Stimulated activated CD8-positive, alpha-beta memory T cell treated with anti-CD3 and anti-CD28 coated beads, Interleukin-4, amount 100 ng/mL, for 24 hours (primary cell): ENCODE measurements at places on chromosomes 5 and 9.

GRCh38 chr5:154871734-154872133 is 13.3 kb downstream of the CNOT8 start:
- DNase-seq = no peak

DNA sequence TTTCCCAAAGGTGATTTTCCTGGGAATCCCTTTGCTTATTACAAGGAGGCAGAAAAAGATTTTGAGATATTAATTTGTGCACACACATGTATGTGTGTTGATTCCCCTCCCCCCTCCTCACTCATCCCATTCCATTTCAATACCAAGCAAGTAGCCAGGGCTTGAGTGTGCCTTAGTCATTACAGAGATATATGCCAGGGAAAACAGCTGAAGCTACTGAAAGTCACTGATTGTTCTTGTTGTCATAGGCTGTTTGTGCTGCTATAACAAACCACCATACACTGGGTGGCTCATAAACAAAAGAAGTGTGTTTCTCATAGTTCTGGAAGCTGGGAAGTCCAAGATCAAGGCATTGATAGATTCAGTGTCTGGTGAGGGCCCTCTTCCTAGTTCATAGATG is 158.6 kb downstream of the BAAT start:
- no peak for DNase-seq

DNA sequence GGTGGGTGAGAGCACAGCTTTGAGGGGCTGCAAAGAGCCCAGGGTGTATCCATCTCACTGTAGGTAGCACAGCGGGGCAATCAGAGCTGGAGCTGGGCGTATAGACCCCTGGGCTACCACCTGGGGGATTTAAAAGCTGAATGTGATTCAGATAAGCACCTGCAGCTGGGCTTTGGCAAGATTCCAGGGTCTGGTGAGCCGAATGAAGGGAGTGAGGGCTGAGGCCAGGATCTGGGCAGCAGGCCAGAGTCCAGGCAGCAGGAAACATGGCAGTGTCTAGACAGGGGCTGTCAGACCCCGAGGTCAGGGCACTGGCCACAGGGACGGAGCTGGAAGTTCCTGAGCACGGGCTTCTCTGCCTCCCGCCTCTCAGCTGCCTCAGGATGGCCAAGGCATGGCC is 8.7 kb downstream of the ASS1 start:
- no peak for DNase-seq

GRCh38 chr5:124932791-124933600 is 186.6 kb upstream of the ZNF608 start:
- DNase-seq = no peak

DNA sequence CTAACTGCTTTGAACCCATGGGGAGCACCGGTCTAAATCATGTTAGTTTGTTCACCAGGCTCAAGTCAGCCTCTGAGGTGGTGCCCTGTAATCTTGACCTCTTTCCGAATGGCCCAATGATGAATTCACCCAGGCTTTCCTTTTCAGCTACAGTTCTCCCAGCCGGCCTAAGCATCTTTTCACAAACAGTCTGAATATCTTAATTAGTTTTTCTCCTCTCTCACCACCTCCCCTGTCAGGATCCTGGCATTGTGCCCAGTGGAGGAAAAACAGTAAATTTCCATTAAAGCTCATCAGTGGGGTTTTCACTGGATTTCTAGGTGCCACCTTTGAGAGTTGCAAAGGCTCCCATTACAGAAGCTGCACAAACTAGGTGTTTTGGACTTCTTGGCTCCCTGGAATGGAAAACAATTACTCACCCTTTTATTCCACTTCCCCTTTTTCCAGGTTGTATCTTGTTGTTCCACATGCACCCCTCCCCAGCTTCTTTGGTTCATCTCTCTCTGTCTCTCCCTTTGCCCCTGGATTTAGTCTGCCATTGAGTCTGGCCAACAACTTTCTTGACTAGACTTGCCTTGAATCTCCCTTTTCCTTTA is 69.4 kb upstream of the ADAMTSL1 start:
- no peak for DNase-seq

DNA sequence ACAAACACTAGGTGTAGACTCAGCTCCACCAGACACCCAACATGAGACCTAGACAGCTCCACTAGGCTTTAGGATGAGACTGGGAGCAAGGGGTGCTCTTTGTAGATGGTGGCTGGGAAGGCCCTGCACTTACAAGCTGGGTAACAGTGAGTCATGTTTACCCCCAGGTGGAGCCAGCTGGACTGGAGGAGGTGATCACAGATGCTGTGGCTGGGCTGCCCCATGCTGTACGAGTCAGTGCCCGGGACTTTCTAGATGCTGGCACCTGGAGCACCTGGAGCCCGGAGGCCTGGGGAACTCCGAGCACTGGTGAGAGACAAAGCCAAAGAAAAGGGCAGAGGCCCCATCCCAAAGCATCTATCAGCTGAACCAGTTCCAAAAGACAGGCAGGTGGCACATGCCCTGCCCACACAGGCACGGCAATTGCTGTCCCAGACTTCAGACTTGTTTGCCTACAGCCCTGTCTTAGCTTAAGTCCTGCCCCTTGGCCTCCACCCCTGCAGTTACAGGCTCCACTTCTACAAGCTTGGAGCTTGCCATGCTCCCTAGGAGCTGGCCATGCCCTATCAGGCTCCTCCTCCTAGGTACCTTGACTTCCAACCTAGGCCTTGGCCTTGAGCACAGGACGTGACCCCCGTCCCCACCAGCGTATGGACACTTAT is 2.7 kb downstream of the CCL27 start:
- DNase-seq = no peak
